Substantia nigra (tissue), 51 donors: ENCODE measurements at places on chromosomes 11 and 22.

GRCh38 chr11:62573006-62573591 is 592 bp downstream of the EEF1G start:
- DNase-seq: peak; percentile 71

GRCh38 chr11:839280-839623 is 3.1 kb downstream of the POLR2L start:
- no peak for DNase-seq

GRCh38 chr11:72634016-72634415 is 40.2 kb downstream of the PDE2A start:
- no peak for DNase-seq

DNA sequence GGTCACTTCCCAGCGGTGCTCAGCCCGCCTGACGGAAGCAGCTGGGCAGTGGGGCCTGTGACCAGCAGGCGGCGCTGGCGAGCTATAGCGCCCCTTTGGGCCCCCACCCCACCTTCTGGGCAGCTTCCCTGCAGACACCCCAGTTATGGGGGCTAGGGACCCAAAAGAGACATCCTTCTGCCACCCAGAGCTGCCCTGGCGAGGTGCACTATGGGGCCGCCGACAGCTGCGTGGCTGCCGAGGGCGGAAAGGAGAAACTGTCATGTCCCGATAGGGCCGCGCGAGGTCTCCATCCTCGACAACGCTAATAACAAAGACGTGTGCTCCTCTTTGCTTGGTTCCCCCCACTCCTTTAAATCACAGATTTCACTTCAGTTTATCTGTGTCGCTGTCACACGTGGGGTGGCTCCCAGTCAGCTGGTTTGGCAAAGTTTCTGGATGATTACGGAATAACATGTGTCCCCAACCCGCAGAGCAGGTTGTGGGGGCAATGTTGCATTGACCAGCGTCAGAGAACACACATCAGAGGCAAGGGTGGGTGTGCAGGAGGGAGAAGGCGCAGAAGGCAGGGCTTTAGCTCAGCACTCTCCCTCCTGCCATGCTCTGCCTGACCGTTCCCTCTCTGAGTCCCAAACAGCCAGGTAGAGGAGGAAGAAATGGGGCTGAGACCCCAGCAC is 673 bp upstream of the MYO7A start:
- peak; percentile 63 for DNase-seq

DNA sequence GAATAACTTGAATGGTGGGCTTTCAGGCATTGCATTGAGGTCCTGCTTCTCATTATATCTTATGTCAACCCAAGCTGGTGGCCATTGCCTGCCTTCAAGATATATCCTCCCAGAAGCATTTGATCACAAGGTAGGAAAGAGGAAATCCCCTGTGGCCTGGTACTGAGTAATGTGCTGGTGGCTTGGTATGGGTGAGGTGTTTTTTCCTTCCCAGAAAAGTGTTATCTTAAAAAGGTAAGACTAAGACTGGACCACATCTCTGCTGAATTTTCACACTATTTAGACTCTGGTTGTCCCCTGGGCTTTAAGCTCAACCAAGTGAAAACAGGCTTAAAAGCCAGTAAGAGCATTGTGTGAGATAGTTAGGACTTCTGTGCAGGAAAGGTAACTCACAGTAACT is 3.7 kb downstream of the INSC start:
- no peak for DNase-seq

- no peak for DNase-seq
Measured at GRCh38 chr22:47776329-47776728, 1013.9 kb downstream of the TBC1D22A start.

DNA sequence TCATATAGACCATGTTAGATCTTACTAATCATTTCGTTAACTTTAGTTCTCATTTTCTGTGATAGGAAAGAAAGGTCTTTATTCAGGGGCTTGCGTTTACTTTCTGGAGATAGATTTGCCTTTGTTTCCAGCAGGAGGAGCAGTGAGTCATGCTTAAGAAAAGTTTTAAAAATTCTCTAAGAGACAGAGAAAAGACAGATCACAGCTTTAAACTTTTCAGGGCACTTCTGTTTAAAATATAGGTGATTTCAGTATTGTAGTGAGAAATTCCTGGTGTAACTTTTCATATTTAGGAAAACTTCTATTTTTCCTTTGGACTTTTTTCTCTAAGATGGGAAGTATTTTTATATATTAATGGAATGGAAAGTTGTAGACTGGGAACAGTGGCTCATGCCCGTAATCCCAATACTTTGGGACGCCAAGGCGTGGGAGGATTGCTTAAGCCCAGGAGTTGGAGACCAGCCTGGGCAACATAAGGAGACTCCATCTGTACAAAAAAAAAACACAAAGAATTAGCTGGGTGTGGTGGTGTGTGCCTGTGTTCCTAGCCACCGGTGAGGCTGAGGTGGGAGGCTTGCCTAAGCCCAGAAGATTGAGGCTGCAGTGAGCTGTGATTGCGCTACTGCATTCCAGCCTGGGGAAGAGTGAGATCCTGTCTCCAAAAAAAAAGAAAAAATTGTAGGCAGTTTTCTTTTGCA is 60.3 kb downstream of the ATXN10 start:
- DNase-seq: no peak

DNA sequence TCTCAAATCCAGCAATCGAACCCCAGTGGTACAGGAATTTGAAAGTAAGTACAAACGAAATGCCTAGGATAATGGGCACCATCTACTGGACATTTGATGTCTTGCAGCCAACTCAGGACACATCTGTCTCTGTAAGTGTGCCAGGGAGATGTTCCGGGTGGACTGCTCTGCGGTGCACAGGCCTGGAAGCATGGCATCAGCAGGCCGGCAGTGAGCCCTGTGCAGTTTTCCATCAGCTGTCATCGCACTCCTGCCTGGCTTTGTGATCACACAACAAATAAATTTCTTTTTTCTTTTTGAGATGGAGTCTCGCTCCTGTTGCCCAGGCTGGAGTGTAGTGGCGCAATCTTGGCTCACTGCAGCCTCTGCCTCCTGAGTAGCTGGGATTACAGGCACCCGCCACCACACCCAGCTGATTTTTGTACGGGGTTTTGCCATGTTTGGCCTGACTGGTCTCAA is 71.0 kb downstream of the JAM3 start:
- peak; percentile 44 for DNase-seq

- no peak for DNase-seq
Measured at GRCh38 chr11:119700536-119701346, 28.3 kb downstream of the NECTIN1 start.

GRCh38 chr22:26624803-26625202 is 3.0 kb downstream of the CRYBA4 start:
- DNase-seq: no peak

- DNase-seq: no peak
Measured at GRCh38 chr22:25176175-25176574, 23.5 kb upstream of the CRYBB3 start.
